ENCODE measurements at places on chromosomes 3 and 15.

DNA sequence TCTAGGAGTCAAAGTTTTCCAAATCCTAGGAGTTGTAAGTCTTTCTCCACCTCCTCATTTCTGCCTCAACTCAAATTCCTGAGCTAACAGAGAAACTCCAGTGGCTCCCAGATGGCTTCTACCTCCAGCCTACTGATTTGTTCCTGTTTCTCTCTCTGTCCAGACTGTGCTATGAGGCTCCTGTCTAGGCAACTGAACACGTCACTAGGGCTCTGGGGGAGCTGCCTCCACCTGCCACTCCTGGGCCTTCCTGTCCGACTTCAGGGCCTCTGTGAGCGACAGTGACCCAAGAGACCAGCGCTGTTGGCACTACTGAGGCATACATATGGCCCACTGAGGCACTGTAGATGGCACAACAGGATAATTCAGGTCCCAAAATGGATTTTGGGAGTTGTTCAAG lies 71.4 kb downstream of the EXOG start:
- H3K27me3 ChIP-seq = no peaks in the 10 kb centered on the region
- H3K4me3 ChIP-seq = no peak overlapping the region
- H3K4me1 ChIP-seq = no peaks in the 10 kb centered on the region

GRCh38 chr3:19220311-19220710 lies 72.0 kb downstream of the KCNH8 start:
- no peak overlapping the region for H3K4me3 ChIP-seq
- DNase-seq = no peak
- H3K4me1 ChIP-seq = no peaks in the 10 kb centered on the region
- H3K36me3 ChIP-seq = no peaks in the 10 kb centered on the region

DNA sequence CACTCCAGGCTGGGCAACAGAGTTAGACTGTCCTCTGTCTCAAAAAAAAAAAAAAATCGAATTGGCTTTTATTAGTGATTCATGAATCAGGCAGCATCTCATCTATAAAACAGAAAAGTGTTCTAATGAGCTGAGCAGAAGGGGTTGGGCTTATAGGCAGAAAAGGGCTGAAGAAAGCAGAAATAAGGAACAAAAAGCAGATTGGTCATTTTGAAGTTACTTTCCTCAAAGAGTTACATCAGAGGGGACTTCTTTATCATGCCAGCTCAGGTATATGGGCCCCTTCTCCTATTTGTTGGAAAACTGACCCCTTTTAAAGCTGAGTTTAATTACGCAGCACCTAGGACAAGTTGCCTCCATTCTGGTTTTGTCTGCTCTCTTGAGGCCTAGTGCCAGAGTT lies 722 bp upstream of the POGLUT1 start:
- DNase-seq = no peak
- no peaks in the 10 kb centered on the region for H3K27me3 ChIP-seq
- H3K36me3 ChIP-seq = peaks cover under 1% of the 10 kb centered on the region

DNA sequence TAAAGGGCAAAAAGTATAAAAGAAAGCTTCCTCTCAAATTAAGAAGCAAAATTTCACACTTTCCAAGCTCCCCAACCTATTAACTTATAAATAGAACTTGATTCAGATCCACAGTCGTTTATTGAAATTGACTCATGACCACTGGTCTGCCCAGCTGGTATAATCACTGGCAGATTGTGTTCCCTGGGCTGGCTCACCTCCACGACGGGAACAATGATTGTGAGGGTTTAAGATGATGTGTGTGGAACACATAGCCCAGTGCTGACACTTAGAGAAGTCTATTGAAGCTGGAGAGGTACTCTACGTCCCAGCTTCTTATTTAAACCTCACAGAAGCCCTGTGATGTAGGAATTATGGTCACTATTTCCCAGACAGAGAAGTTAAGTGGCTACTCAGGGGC lies 90.4 kb downstream of the MB21D2 start:
- no peaks in the 10 kb centered on the region for H3K4me1 ChIP-seq
- no peak overlapping the region for H3K27ac ChIP-seq
- H3K27me3 ChIP-seq = peaks cover 13% of the 10 kb centered on the region
- no peaks in the 10 kb centered on the region for H3K36me3 ChIP-seq
- no peak overlapping the region for H3K4me3 ChIP-seq
- DNase-seq = no peak

DNA sequence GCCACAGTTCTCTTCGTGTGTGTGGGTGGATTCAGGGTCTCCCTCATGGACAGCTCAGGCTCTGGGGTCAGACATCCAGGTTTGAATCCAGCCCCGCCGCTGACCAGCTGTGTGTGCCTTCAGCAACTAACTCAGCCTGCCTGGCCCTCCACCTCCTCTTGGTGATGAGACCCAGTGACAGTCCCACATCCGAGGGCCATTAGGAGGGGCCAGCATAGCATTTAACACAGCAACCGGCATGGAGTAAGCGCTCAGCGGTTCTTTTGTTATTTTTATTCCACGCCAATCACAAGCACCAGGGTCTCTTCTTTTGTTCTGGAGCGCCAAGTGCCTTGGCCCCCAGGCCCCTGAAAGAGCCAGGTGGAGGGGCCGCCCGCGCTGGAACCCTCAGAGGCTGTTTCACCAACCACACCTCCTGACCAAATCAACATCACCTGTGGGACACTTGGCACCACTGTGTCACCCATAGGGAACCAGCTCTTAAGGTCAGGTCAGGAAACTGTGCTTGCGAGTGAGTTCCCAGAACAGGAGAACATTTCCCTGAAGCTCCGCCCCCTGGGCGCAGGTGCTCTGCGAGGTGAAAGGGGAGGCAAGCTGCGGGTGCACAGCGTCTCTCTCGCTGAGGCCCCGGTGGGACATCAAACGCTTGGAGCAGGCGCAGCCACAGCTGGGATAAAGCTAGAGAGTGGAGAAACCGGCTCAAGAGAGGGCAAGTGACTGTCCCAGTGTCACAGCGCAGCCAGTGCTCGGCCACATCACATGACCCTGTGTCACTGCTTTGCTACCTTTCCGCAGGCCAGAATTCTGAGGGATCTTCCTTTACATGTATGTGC lies 311.3 kb downstream of the UACA start:
- DNase-seq = no peak
- no peaks in the 10 kb centered on the region for H3K36me3 ChIP-seq
- no peaks in the 10 kb centered on the region for H3K27me3 ChIP-seq

GRCh38 chr3:36484386-36484785 lies 104.1 kb downstream of the STAC start:
- no peaks in the 10 kb centered on the region for H3K4me1 ChIP-seq
- no peaks in the 10 kb centered on the region for H3K27me3 ChIP-seq
- H3K4me3 ChIP-seq = no peak overlapping the region
- no peak overlapping the region for H3K27ac ChIP-seq

GRCh38 chr15:40357246-40357645 lies 773 bp upstream of the DISP2 start:
- peaks cover 9% of the 10 kb centered on the region for H3K27me3 ChIP-seq
- H3K27ac ChIP-seq = no peak overlapping the region
- H3K36me3 ChIP-seq = no peaks in the 10 kb centered on the region
- no peak overlapping the region for H3K4me3 ChIP-seq

GRCh38 chr3:74676-75243 lies 121.8 kb upstream of the CHL1 start:
- H3K27me3 ChIP-seq = no peaks in the 10 kb centered on the region
- H3K4me1 ChIP-seq = no peaks in the 10 kb centered on the region
- no peaks in the 10 kb centered on the region for H3K36me3 ChIP-seq
